Fibroblast of lung (primary cell): ENCODE measurements at places on chromosomes 2 and 18. TPM values are rescaled to one million over a fixed set of nuclear protein-coding genes. Genes with fewer than 3 reads are reported as not detected.
A peak's percentile ranks its signal among the peaks of the same experiment; 100 is the strongest.

- H3K4me3 ChIP-seq = no peak overlapping the region
- DNase-seq = no peak
- H3K4me1 ChIP-seq = no peaks in the 10 kb centered on the region
- no peak overlapping the region for H3K27ac ChIP-seq
- H3K27me3 ChIP-seq = no peaks in the 10 kb centered on the region
Measured at GRCh38 chr18:32021756-32022564, 3.3 kb downstream of the RNF125 start.

- no peak overlapping the region for H3K4me3 ChIP-seq
- no peak for DNase-seq
- H3K4me1 ChIP-seq = no peaks in the 10 kb centered on the region
- no peaks in the 10 kb centered on the region for H3K27me3 ChIP-seq
- H3K36me3 ChIP-seq = no peaks in the 10 kb centered on the region
- no peak overlapping the region for H3K27ac ChIP-seq
Measured at GRCh38 chr18:44897411-44897810, 216.7 kb downstream of the SETBP1 start.

The MOGAT1 gene
- total RNA-seq = not detected in 2 replicates

The GMCL1 gene
- 7.7 and 9.1 TPM in 2 replicates for total RNA-seq

The RALB gene
- total RNA-seq = 46.2 and 58.3 TPM in 2 replicates

DNA sequence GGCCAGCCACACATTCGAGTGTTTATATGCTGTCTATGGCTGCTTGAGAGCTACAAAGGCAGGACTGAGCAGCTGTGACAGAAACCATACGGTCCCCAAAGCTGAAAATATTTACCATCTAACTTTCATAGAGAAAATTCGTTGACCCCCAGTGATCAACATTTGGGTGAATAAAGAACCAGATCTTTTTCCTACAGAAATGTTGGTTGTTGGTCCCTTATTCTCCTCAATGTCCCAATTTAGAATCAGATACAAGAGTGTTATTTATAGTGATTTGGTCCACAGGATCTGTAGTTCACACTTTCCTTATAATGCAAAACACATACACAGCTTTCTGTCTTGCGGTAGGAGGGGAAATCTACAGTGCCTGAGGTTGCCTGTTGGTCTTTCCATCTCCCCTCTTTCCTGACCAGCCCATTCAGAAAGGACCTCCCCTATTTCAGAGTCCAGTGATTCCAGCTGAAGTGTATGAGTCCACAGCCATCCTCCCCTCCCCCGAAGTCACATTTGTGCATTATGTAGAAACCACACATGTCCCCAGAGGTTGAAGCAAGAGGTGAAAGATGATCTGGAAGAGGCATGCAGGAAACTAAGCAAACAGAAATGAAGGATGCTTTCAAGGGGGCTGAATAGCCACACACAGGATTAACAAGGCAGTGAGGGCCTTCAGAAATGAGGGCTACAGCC, 61.9 kb downstream of the SPRED2 start:
- no peaks in the 10 kb centered on the region for H3K36me3 ChIP-seq
- H3K27me3 ChIP-seq = no peaks in the 10 kb centered on the region
- DNase-seq = no peak

The SERPINB13 gene
- total RNA-seq = not detected in 2 replicates

DNA sequence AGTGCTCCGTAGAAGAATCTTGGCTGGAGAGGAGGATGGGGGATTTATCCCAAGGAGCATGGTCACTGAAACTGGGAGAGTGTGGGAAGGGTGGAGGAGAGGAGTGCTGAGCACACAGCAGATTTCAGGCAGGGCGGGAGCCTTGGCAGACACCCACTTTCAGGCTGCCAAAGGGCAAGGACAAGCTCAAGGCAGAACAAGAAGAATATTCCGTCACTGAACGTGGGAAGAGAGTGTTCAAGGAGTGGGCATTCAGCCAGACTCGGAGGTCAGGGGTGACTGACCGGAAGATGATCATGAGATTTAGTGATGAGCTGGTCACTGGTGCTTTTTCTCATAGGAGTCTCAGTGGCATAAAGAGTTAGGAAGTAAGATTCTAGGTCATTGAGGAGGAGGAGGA, 136.2 kb upstream of the RASGRP3 start:
- no peaks in the 10 kb centered on the region for H3K27me3 ChIP-seq
- H3K36me3 ChIP-seq = peaks cover 3% of the 10 kb centered on the region
- no peaks in the 10 kb centered on the region for H3K4me1 ChIP-seq
- H3K27ac ChIP-seq = no peak overlapping the region
- no peak for DNase-seq

- H3K4me3 ChIP-seq = no peak overlapping the region
- H3K27ac ChIP-seq = no peak overlapping the region
- H3K36me3 ChIP-seq = no peaks in the 10 kb centered on the region
- H3K27me3 ChIP-seq = no peaks in the 10 kb centered on the region
- H3K4me1 ChIP-seq = no peaks in the 10 kb centered on the region
Measured at GRCh38 chr2:100381240-100381639, 36.2 kb downstream of the CHST10 start.

The CROCC2 gene
- total RNA-seq = 0.33 and 0.51 TPM in 2 replicates

The PDCD1 gene
- total RNA-seq = not detected in 2 replicates

- no peaks in the 10 kb centered on the region for H3K36me3 ChIP-seq
- peaks cover 12% of the 10 kb centered on the region for H3K4me1 ChIP-seq
- H3K27ac ChIP-seq = no peak overlapping the region
- DNase-seq = no peak
Measured at GRCh38 chr18:10052871-10053270, 139.1 kb downstream of the VAPA start.

DNA sequence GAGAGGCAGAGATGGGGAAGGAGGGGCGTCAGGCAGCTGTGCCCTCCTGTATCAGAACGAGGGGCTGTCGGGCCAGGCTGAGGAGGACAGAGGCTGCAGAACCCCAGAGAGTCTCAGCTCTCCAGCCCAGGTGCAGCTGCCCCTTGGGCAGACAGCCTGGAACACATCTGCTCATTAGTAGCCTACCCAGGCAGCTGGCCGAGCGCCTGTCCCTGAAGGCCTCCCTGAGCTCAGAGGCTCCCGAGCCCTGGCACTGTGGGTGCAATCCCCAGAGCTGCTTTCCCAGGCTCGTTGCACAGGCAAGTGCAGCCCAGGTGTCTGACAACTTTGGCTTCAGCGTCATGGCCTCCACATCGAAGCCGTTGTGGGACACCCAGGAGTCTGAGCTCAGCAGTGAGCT, 13.1 kb upstream of the TMEM185B start:
- no peaks in the 10 kb centered on the region for H3K36me3 ChIP-seq
- H3K27ac ChIP-seq = no peak overlapping the region
- DNase-seq = no peak
- H3K27me3 ChIP-seq = no peaks in the 10 kb centered on the region

The DPYSL5 gene
- total RNA-seq = not detected in 2 replicates

DNA sequence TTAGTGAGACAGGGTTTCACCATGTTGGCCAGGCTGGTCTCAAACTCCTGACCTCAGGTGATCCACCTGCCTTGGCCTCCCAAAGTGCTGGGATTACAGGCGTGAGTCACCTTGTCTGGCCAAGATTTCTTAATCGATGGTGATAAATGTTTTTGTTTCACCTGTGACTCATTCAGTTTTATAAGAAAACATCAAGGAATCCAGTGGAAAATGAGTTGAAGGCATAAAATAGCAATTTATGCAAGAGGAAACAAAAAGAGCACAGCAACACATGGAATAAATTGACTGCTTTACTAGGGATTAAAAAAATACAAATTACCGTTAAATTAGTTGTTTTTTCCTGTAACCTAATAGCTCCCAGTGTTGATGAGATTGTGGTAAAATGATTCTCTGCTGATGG, 80.2 kb downstream of the CDK15 start:
- H3K4me3 ChIP-seq = no peak overlapping the region
- no peaks in the 10 kb centered on the region for H3K36me3 ChIP-seq
- H3K27ac ChIP-seq = no peak overlapping the region
- no peaks in the 10 kb centered on the region for H3K27me3 ChIP-seq

GRCh38 chr2:198315791-198316630, 511.6 kb downstream of the PLCL1 start:
- H3K36me3 ChIP-seq = no peaks in the 10 kb centered on the region
- H3K27me3 ChIP-seq = no peaks in the 10 kb centered on the region
- no peak overlapping the region for H3K4me3 ChIP-seq
- no peaks in the 10 kb centered on the region for H3K4me1 ChIP-seq
- peak; percentile 43 for DNase-seq
- H3K27ac ChIP-seq = no peak overlapping the region

GRCh38 chr2:38711558-38711957, 39.6 kb downstream of the SRSF7 start:
- H3K27me3 ChIP-seq = no peaks in the 10 kb centered on the region
- H3K36me3 ChIP-seq = no peaks in the 10 kb centered on the region
- H3K4me1 ChIP-seq = no peaks in the 10 kb centered on the region
- H3K4me3 ChIP-seq = no peak overlapping the region
- H3K27ac ChIP-seq = no peak overlapping the region

The NFE2L2 gene
- 97.1 and 142 TPM in 2 replicates for total RNA-seq

- no peak overlapping the region for H3K27ac ChIP-seq
- DNase-seq = no peak
- no peaks in the 10 kb centered on the region for H3K36me3 ChIP-seq
- no peaks in the 10 kb centered on the region for H3K27me3 ChIP-seq
Measured at GRCh38 chr2:236997069-236997715, 88.5 kb upstream of the COPS8 start.

The GRB14 gene
- 0.26 and 0.33 TPM in 2 replicates for total RNA-seq

The ADAM23 gene
- total RNA-seq = 2.3 and 3.1 TPM in 2 replicates

- no peaks in the 10 kb centered on the region for H3K27me3 ChIP-seq
- peak; percentile 80 for DNase-seq
- peak overlapping the region; percentile 50 for H3K27ac ChIP-seq
- H3K4me3 ChIP-seq = peak overlapping the region; percentile 27
- peaks cover 10% of the 10 kb centered on the region for H3K4me1 ChIP-seq
- no peaks in the 10 kb centered on the region for H3K36me3 ChIP-seq
Measured at GRCh38 chr2:221529943-221530652, 42.0 kb downstream of the EPHA4 start.

GRCh38 chr2:223222397-223222796, 170.4 kb downstream of the KCNE4 start:
- no peak for DNase-seq
- H3K4me1 ChIP-seq = no peaks in the 10 kb centered on the region
- H3K27ac ChIP-seq = no peak overlapping the region
- no peak overlapping the region for H3K4me3 ChIP-seq
- H3K27me3 ChIP-seq = no peaks in the 10 kb centered on the region
- H3K36me3 ChIP-seq = no peaks in the 10 kb centered on the region

The SCYGR4 gene
- not detected in 2 replicates for total RNA-seq

- DNase-seq = no peak
- no peaks in the 10 kb centered on the region for H3K27me3 ChIP-seq
- H3K27ac ChIP-seq = no peak overlapping the region
- no peaks in the 10 kb centered on the region for H3K36me3 ChIP-seq
- H3K4me1 ChIP-seq = no peaks in the 10 kb centered on the region
- no peak overlapping the region for H3K4me3 ChIP-seq
Measured at GRCh38 chr2:109304242-109304641, 175.2 kb downstream of the SH3RF3 start.

The ATOH8 gene
- 19.0 and 19.2 TPM in 2 replicates for total RNA-seq

DNA sequence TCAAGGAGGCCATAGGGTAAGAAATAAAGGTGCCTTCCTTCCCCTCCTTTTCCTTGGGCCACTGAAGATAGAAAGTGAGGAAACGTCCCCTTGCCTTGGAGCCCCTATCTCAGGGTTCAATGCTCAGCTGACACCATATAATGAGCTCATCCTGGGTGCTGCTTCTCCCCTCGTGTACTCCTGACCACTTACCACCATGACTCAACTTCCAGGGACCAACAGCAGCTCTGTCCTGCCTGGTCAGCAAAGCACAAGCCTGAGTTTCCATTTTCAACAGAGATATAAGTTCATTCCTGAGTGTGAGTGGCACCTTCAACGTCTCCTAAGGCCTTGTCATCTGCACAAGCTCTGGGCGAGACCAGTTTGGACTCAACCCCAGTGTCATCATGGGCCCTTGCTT, 151.2 kb downstream of the CAPN13 start:
- peaks cover 5% of the 10 kb centered on the region for H3K4me1 ChIP-seq
- peak; percentile 83 for DNase-seq
- no peaks in the 10 kb centered on the region for H3K27me3 ChIP-seq
- no peak overlapping the region for H3K4me3 ChIP-seq
- no peaks in the 10 kb centered on the region for H3K36me3 ChIP-seq
